Sigmoid colon (tissue), 7 donors: ENCODE measurements at places on chromosomes 11 and 22. TPM values are rescaled to one million over a fixed set of nuclear protein-coding genes. Genes with fewer than 3 reads are reported as not detected.

The EWSR1 gene
- polyA plus RNA-seq: 83.5 TPM

The ADAMTS15 gene
- 0.46 TPM for polyA plus RNA-seq

DNA sequence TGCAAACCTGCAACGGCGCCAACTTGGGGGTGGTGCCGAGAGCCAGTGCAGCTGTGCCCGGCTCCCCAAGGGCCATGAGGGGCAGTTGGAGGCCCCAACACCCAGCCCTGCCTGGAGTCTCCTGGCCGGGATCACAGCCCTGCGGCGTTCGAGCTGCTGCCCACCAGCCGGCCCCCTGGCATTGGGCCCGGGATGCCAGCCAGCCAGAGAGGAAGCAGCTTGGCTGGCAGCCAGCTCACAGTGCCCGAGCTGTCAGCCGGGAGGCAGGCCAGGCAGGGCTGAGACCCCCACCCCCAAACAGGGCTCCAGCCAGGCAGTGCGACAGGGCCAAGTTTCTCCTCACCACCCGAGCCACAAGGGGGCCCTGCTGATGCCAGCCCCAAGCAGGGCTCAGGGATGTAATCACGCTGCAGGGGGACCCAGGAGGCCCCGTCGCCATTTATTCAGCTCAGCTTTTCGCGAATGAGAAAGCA lies 26.0 kb upstream of the TCF20 start:
- peak; percentile 75 for DNase-seq

The PRDM11 gene
- polyA plus RNA-seq: 0.92 TPM

The C11orf97 gene
- not detected for polyA plus RNA-seq

DNA sequence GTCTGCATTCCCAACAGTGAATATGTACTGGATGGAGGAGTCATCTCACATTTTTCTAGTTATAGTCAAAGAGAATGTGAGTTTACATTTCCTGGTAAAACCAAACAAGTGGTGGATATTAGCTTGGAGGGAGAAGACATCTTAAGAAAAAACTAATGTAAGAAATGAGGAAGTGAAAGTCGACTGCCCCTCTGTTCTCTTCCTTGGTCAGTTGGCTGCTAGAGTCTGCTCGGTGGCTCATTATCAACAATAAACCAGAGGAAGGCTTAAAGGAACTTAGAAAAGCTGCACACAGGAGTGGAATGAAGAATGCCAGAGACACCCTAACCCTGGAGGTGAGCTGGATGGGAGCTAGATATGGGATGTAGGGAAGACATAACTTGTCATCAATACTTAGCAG lies 5.8 kb downstream of the SLC22A9 start:
- no peak for DNase-seq

DNA sequence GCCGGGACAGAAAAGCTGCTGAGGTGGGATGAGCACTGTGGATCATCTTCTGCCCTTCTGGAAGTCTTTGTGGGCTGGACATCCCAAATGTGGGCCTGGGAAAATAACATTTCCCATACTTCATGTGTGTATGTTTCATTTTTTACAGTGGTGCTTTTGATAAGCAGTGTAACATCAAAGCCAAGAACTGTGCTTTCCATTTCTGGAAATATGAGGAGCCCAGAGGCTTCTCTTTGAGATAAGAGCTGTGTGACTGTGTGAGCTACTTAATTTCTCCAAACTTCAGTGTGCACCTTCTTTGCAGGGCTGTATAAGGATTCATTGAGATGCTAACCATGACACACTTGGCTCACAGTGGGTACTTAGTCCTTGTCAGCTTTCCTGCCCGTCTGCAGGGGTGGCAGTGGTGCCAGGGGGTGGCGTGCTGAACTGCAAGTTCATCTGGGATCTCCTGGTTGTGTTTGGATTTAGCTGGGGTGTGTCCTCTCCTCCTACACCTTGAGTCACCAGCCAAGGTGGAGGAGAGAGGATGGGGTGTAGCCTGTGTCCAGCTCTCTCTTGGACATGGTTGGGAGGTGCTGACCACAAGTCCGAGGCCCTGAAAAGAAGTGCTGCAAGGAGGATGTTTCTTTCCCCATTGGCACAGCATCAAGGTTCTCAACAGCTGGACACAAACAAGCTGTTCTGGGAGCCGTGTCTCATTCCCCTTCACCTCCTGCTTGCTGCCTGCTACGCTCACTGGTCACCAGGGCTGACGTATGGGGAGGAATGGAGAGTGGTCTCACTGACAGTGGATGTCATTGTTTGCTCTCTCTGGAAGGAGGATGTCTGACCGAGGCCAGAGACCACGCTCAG lies 139.4 kb downstream of the TEAD1 start:
- DNase-seq: peak; percentile 87

DNA sequence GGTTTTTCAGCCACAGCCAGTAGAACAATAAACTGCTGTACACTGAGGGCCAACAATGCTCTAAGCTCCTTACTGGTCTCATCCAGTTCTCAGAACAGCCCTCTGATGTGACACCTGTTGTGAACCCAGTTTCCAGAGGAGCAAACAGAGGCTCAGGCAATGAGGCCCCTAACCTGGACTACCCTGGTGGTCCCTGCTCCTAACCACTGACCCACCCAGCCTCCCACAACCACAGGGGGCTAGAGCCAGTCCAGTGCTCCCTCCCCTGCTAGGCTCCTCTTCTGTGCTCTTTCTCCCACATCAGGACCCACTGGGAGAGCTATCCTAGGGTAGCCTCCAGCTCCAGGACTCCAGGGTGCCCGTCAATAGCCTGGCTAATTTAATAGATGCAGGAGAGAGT lies 4.1 kb upstream of the SMARCB1 start:
- no peak for DNase-seq

The FOLR3 gene
- polyA plus RNA-seq: 0.16 TPM

DNA sequence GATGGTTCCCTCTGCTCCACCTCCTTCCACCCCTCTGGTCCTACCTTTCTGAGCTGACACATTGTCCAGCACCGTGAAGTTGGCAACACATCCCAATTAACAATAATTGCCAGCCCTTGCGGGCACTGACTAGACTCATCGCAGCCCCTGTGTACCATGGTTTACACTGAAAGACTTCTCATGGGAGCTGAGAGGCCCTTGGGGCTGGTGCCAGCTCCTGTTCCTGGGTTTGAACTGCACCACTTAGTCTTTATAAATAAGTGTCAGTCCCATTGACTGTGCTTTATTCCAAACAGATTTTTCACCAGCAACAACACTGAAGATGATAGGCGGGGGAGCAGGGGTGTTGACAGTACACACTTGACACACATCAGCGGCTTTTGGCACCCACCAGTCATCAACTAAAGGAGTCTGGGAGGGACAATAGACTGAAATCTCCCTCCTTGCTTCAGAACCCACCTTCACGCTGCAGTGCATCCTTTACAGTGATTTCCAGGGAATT lies 447.3 kb downstream of the NTM start:
- no peak for DNase-seq

- no peak for DNase-seq
These were observed 101.6 kb upstream of the USP47 start for GRCh38 chr11:11740073-11740702.

DNA sequence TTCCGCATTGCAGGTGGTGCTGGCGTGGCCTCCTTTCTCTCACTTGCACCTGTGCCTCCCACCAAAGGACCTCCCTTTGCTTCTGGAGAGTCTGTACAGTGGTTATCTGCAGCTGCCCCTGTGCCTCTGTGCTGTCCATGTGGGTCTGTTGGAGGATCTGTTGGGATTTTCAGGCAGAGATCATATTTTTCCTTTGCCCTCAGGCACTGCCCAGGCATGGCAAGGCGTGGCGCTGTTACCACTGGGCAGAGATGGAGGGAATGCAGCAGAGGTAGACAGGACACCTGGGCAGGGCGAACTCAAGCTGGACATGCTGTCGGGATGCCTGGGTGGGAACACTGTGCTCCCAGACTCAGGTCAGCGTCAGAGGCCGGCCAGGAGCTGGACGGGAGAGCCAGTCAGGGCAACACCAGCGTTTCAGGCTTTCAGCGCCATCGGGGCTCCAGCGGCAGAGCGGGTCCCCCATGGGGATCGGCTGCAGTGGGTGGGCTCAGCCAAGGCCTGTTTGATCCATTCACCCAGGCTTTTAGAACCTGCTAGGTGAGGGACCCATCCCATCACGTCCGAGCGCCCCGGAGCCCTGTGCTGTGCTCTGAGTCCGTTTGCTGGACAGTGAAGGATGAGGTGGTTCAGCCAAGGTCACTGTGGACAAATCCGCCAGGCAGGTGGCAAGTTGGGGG lies 718.9 kb downstream of the BRD1 start:
- DNase-seq: peak; percentile 38

DNA sequence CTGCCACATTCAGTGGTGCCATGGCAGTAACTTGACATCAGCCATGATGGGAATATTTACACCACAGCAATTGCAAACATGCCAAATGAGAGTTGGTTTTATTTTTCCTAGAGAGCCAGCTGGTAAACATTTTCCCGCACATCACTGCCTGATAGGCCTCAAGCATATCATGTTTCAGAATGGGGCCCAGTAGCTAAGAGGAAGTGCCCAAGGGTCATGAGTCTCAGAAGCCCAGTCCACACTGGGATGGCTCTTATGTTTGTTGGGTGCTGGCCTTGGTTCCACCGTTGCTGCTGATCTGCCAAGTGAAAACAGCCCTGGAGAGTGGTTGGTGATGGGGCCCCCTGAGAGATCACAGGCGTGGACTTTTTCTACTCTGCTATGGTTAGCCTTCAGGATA lies 64.3 kb upstream of the NAV2 start:
- DNase-seq: no peak

The GP1BB gene
- polyA plus RNA-seq: 1.1 TPM

DNA sequence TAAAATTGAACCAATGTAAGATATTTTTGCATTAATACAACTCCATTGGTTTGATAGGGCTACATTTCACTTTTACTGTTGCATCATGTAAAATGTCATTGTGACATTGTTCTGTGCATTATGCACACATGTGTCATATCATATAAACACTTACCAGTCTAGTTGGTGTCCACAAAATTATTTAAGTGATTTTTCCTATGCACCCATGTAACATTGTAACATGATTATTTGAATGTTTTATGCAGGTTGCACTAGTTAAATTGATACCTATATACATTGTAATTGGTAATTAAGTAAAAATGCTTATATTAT lies 9.6 kb upstream of the BIRC3 start:
- no peak for DNase-seq

The SGSM1 gene
- polyA plus RNA-seq: 0.60 TPM

The SF3A1 gene
- polyA plus RNA-seq: 17.4 TPM

DNA sequence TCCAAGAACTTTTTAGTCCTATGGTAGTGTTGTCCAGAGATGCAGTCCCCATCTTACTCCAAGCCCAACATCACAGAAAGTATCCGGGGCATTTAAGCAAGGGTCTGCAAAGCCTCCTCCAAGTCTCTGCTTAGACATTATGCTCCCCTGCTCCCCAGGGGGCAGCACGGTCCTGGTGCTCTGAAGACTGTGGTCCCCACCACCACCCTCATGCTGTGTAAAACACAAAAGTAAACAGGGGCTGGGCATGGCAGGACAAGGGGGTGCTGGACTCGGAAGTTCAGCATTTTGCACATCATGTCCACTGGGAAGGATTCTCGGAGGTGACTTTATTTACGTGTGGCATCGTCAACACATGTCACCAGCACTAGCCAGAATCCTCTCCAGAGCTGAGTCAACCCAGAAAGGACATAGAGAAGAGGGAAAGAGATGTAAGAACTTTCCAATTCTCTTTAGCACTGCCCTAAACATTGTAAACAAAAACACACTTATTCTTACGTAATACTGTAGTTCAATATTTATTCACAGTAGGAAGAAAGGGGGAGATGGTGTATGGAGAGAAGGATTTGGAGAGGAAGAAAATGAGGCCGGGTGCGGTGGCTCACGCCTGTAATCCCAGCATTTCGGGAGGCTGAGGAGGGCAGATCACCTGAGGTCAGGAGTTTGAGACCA lies 37.7 kb downstream of the TCIRG1 start:
- DNase-seq: no peak

The MAP6 gene
- 0.60 TPM for polyA plus RNA-seq

The APOBEC3B gene
- 81.6 TPM for polyA plus RNA-seq

GRCh38 chr22:23544852-23545251 lies 35.2 kb downstream of the IGLL1 start:
- peak; percentile 5 for DNase-seq

DNA sequence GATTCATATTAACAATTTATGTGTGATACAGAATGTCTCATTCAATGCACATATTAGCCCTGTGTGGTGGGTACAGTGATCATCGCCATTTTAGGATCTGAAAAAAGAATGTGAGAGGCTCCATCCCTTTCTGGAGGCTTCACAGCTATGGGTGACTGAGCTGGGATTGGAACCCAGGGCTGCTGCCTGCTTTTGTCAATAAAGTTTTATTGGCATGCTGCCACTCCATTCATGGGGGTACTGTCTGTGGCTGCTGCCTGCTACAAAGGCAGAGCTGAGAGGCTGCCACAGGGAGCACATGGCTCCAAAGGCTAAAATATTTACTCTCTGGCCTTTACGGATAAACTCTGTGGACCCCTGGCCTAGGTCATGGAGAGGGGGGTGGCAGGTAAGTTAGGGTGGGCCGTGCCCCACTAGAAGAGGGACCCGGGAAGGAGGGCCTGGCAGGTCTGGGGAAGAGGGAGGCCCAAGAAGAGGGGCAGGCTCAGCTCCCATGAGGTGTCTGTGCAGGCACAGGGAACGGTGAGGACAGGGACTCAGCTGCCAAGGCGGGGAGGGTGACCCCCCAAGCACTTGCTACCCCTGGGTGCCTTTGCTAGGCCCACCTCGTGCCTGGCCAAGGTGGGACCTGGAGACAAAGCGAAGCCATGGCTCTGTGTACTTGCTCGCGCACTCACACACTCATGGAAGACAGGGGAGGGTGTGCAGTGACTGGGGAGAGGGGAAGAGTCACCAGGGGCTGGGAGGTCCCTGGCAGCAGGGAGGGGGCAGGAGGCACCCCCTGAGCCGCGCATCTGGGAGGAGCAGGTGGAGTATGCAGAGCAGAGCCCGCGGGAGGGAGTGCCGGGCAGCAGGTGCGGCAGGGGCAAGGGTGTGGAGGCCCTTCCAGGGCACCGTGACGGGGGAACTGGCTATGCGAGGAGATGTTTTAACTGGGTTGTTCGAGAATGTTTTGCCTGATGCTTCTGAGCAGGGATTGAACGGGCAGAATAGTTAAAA lies 335.3 kb downstream of the CTTN start:
- no peak for DNase-seq

GRCh38 chr11:2123628-2123960 lies 15.6 kb downstream of the IGF2 start:
- DNase-seq: no peak

The KCNJ11 gene
- 1.6 TPM for polyA plus RNA-seq

- peak; percentile 62 for DNase-seq
These were observed 3.2 kb downstream of the JOSD1 start for GRCh38 chr22:38697425-38698089.
